ENCODE measurements at places on chromosomes 4 and X. TPM values are rescaled to one million over a fixed set of nuclear protein-coding genes. Genes with fewer than 3 reads are reported as not detected.

GRCh38 chr4:154838155-154838554 lies 57.1 kb downstream of the RBM46 start:
- no peak for DNase-seq

DNA sequence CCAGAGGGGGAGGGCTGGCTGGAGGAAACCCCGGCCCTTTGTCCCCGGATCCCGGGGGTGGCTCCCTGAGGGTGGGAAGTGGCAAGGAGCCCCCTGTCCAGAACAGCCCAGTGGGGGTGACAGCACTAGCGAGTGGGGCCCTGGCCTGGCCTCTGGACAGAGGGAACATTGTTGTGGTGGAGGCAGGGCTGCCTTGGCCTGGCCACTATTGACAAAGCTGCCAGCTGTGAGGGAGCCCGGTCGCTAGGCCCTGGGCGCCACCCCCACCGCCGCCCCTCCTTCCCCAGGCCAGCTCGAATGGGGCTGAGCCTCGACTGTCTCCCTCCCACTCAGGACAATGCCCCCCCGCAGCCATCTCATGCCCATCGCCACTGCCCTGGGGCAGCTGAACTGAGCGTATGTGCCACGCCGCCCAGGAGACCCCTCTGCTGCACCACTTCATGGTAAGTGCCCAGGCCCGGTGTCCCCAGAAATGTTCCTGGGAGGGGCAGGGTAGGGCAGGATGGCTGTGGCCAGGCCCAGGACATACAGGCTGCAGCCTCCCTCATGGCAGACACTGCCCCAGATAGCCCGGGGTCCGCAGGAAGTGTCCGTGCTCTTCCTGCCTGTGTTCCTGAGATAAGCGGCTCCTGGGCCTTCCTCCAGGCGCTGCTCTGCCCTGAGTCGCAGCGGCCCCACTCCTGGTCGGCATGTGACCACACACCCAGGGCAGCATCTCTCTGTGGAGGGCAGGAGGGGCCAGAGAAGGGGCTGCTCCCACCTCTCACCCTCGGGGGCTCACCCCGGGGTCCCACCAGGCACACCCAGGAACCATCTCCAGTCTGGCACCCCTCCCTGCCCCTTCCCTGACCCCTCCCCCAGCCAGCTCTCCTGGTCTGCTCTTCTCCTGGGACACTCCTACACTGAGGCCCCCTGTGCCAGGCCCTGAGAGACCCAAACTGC lies 1.4 kb downstream of the PLXNB3 start:
- no peak for DNase-seq

- no peak for DNase-seq
Measured at GRCh38 chr4:184644553-184645307, 4.5 kb downstream of the CASP3 start.

DNA sequence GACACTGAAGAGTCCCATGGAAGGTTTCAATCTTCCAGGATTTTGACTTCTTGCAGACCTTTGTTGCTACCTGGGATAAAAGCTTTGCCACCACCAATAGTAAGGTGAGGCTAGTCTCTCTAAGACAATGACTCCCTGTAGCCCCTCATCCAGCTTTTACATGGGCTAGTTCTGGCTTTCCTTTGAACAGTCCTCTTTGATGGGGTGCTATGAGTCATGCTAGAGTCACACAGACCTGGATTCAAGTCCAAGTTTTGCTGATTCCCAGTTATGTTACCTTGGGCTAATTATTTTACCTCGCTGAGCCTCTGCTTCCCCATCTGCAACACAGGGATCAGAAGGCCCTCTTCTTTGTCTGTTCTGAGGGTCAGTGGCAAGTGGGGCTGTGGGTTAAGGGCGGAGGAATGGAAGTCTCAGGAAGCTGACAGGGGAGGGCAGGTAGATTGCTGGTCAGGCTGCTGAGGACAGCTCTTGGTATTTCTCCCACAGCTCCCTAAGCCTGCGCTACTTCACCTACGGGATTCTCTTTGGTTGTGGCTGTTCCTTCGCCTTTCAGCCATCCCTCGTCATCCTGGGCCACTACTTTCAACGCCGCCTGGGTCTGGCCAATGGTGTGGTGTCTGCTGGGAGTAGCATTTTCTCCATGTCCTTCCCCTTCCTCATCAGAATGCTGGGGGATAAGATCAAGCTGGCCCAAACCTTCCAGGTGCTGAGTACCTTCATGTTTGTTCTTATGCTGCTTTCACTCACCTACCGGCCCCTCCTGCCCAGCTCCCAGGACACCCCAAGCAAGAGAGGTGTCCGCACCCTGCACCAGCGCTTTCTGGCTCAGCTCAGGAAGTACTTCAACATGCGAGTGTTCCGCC lies 90.3 kb downstream of the RLIM start:
- DNase-seq: no peak

DNA sequence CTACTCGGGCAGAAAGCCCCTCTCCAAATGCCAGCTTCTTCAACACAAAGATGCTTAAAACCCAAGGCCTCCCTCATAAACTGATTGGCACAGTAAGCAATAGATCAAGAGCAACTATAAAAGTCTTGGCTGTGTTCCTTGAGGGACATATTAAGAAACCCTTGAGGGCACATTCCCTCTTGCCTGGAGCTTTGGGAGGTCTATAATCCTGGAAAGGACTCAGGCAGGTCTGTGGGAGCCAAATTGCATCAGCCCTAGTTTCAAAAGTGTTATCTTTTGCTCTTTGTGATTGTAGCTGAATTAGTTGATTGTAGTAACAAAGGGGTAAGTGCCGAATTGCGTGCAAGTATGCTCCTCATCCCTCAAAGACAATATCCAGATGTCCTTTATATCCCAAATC lies 18.6 kb upstream of the SETD7 start:
- no peak for DNase-seq

DNA sequence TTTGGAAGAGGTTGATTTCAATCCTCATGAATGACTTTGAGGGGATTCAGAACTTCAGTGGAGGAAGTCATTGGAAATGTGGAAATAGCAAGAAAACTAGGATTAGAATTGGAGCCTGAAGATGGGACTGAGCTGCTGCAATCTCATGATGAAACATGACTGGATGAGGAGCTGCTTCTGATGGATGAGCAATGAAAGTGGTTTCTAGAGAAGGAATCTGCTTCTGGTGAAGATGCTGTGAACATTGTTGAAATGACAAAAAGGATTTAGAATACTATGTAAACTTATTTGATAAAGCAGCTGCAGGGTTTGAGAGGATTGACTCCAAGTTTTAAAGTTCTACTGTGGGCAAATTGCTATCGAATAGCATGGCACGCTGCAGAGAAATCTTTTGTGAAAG lies 27.1 kb downstream of the EVC start:
- DNase-seq: no peak

DNA sequence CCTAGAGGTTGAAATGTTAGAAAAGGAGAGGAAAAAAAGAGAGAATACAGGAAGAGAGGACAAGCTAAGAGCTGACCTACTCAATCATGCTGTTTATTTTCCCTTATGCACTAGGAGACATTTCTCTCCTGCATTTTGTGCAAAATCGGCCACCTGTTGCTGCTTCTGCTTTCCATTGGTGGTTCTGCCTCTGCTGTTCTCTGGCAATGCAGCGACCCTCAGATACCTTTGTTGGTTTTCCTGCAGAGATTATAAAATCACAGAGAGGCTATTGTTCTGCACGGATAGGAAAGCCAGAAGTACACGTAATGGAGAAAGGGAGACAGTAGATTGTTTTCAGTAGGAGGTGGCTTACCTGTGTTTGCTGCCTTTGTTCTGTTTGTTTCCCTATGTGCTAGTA lies 108.9 kb downstream of the UNC5C start:
- no peak for DNase-seq

DNA sequence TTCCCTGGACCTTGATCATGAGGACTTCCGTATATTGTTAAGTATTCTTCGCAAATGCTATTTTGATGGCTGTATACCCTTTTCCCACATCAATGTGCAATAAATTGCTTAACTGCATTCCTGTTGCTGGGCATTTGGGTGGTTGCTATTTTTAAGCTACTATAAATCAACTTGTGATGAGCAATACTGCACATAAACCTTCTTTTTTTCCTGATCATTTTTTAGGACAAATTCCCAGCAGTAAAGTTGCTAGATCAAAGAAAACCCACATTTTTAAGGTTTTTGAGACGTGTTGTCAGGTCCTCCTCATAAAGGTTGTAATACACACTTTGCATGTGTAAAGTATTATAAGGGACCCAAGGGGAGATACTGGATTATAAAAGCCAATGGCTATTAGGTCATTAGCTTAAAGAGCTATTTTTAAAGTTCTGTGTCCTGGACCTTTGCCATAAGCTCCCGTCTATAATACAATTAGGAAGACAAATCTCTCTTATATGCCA lies 35.6 kb downstream of the LIMCH1 start:
- no peak for DNase-seq

DNA sequence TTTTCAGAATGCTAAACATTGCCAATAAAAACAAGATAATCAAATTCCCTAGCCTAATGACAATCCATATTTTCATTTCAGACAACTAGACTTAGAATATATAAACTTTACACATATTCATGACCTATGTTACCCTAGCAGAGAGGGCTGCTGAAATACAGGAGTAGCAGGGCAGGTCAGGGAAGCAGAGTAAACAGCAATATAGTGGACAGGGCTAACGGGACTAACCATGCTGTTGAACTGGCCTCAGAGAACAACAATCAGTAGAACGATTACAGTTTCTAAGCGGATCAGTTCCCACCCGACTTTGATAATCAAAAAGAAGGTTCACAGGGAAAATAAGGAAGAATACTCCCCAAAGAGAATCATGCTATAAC lies 14.0 kb downstream of the TBCK start:
- DNase-seq: no peak

ENPP6 gene
- 0.04 TPM for total RNA-seq
